Keratinocyte (primary cell): ENCODE measurements at places on chromosomes 16 and 17.

- DNase-seq = no peak
These were observed 51.7 kb downstream of the CMIP start for GRCh38 chr16:81496321-81496720.

DNA sequence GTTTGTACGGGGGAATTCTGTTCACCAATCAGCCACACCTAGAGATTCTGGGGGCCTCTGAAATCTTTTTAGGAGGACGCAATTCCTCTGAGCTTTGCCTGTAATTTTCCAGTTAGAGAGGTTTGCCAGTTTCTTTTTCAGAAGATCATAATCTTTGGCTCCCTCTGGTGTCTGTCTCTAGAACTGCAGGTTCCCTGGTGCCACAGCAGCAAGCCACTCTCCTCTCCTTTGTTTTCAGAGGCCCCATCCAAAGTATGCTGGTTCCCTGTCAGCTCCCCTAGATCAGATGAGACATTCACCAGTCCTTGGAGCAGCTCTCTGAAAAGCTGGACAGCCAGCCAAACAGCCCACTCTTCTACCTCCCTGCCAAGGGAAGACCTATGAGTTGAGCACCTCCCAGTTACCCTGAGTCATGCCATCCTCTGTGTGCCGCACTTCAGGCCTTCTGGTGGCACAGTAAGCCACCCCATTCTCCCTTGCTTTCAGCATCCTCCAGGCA lies 36.1 kb downstream of the RNF112 start:
- DNase-seq = no peak

DNA sequence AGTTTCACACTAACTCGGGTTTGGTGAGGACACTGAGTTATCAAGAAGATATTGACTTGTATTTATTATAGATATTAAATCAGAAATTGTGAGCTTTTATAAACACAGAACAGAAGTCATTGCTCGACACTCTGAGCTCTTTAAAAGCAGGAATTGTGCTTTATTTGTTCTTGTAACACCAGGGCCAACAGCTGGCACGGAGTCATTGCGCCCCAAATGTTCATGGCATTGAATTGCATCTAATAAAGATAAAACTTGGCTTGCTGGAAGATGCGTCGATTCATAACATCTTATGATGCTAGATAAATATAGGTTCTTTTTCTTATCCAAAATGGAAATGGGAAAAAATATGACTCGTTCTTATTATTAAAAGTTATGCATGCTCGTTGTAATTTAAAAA lies 11.8 kb upstream of the MLYCD start:
- DNase-seq = no peak

DNA sequence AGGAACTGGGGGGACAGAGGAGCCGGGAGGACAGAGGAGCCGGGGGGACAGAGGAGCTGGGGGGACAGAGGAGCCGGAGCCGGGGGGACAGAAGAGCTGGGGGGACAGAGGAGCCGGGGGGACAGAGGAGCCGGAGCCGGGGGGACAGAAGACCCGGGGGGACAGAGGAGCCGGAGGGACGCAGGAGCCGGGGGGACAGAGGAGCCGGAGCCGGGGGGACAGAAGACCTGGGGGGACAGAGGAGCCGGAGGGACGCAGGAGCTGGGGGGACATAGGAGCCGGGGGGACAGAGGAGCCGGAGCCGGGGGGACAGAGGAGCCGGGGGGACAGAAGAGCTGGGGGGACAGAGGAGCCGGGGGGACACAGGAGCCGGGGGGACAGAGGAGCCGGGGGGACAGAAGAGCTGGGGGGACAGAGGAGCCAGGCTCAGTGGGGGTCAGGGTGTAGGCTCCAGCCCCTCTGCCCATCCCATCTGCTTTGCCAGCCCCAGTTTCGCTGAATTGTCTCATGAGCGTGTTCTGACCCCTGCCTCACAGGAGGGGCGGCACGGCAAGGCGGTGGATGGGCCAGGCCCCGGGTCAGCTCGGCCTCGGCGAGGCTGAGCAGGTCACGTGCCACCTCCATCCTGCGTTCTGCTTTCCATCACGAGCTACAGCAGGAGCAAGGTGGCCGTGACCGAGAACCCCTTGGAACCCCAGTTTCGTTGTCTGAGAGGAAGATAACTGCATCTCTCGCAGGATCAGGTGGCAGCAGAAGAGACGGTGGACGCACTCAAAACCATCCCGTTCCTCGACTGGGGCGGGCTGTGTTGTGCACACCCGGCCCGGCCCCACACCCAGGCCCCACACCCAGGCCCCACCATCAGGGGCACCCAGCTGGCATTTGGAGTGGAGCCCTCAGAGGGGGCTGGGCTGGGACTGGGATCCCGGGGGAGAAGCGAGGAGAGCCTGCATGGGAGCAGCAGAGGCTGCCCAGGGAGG lies 26.1 kb upstream of the CBFA2T3 start:
- DNase-seq = no peak
